ENCODE measurements at places on chromosomes 16 and 17.

DNA sequence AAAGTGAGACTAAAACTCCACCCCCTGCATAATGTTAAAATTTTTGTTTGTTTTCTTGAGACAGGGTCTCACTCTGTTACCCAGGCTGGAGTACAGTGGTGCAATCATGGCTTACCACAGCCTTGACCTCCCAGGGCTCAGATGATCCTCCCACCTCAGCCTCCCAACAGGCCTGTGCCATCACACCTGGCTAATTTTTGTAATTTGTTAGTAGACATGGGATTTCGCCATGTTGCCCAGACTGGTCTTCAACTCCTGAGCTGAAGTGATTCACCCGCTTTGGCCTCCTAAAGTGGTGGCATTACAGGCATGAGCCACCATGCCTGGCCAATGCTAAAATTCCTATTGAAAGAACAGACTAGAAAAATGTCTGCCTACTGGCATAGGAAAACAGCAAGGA is 103.8 kb downstream of the TRIM37 start:
- DNase-seq: no peak

- DNase-seq: no peak
Measured at GRCh38 chr16:65392806-65393565, 271.1 kb upstream of the CDH11 start.

GRCh38 chr16:56874800-56875199 is 9.8 kb downstream of the SLC12A3 start:
- no peak for DNase-seq

- no peak for DNase-seq
Measured at GRCh38 chr16:55658898-55659420, 3.2 kb downstream of the SLC6A2 start.

- DNase-seq: no peak
Measured at GRCh38 chr17:70875729-70876310, 706.5 kb downstream of the KCNJ2 start.

- no peak for DNase-seq
Measured at GRCh38 chr17:67531291-67531690, 154.2 kb downstream of the PITPNC1 start.

DNA sequence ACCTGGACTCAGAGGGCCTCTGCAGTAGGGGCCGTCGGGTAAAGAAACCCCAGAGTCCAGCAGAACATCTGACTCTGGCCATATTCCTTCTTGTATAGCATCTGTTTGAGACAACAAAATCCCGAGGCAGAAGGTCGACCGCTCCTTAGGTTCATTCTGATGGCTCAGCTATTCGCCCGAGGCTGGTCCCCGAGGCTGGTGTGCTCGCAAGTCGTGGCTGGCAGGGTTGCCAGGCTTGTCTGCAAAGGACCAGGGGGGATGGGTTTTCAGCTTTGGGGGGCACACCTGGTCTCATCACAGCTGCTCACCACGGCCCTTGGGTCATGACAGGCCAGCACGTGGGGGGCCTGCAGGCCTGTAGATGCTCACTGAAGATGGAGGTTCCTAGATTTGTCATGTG is 119.1 kb downstream of the BANP start:
- DNase-seq: no peak

DNA sequence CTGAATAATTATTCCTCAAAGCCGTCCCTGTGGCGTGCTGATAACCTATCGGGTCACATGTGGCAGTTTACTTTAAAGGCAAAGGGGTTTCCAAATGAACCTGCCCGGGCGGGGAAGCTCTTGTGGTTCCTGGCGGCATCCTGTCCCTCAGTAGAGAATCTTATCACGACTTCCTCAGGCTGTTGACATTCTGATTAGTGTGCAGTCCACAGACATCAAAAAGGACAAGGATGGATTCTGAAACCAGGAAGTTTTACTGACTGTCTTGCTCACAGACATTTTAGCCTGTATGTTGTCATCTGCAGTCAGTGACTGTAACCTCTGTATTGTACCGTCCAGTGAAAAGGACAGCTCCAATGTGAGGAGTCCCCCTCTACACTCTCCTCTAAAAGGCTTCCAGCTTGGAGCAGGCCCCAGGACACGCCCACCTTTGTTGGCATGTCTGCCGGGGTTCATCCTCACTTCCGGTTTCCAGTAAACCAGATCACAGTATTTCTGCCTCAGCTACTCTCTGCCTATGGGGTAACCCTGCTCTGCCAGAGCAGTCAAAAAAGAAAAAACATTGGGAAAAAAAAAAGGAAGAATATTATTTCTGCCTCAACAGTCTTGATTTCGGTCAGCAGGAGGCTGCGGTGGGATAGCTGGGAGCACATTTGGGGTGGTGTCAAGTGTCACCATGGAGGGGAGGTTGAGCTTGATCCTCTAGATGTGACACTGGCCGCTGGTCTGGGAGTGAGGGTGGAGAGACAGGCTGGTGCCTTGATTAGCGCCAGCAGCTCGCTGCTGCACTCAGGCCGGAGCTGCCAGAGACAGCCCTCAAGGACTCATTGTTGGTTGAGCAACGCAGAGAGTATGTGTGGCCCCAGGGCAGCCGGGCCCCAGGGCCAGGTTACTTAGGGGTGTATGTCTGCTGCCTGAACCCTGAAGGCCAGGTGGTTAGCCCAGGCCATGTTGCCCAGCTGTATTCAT is 89.0 kb upstream of the DNAH17 start:
- DNase-seq: no peak

GRCh38 chr17:43463241-43463640 is 20.5 kb upstream of the DHX8 start:
- DNase-seq: no peak

GRCh38 chr16:21523411-21524067 is 75.8 kb upstream of the METTL9 start:
- no peak for DNase-seq

- DNase-seq: no peak
Measured at GRCh38 chr17:43431714-43432523, 33.1 kb downstream of the ARL4D start.

- DNase-seq: no peak
Measured at GRCh38 chr16:17776465-17776864, 305.7 kb upstream of the XYLT1 start.

DNA sequence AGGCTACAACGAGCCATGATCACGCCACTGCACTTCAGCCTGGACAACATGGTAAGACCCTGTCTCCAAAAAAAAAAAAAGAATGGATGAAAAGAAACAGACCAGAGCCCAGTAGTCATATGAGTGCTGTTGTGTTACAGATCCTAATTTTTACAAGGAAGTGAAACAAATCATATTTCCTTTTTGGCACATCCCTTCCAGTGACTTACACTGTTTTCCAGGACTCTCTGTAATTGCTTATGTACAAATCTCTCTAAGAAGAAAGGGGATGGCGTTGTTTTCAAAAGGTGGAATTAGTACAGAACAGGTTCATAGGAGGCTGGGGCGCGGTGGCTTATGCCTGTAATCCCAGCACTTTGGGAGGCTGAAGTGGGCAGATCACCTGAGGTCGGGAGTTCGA is 19.8 kb upstream of the ZNF594 start:
- no peak for DNase-seq

GRCh38 chr17:74452033-74452840 is 14.2 kb upstream of the CD300A start:
- DNase-seq: no peak

DNA sequence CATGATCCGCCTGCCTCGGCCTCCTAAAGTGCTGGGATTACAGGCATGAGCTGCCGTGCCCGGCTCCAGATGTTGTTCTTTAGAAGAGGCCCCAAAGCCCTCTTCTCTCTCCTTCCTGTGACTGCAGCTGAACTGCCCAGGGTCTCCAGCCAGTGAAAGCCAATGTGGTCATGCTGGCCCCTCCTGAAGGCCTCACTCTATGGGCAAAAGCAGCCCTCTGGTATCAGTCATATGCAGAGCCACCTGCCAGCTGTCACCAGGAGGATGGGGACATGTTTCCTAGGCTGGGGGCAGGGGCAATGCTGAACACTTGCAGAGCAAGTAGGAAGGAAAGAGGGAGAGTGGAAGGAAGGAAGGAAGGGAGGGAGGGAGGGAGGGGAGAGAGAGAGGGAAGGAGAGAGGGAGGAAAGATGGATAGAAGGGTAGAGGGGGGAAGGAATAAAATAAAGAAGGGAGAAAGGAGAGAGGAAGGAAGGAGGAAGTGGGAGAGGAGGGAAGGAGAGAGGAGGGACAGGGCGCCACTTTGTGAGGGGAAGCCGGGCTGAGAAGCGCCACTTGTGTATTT is 36.0 kb downstream of the SOCS3 start:
- no peak for DNase-seq

GRCh38 chr17:48613862-48614694 is 1.0 kb downstream of the HOXB8 start:
- DNase-seq: no peak

GRCh38 chr17:71313866-71314265 is 807.0 kb upstream of the SOX9 start:
- DNase-seq: no peak

- DNase-seq: no peak
Measured at GRCh38 chr16:60792437-60792836, 1243.8 kb downstream of the CDH8 start.

DNA sequence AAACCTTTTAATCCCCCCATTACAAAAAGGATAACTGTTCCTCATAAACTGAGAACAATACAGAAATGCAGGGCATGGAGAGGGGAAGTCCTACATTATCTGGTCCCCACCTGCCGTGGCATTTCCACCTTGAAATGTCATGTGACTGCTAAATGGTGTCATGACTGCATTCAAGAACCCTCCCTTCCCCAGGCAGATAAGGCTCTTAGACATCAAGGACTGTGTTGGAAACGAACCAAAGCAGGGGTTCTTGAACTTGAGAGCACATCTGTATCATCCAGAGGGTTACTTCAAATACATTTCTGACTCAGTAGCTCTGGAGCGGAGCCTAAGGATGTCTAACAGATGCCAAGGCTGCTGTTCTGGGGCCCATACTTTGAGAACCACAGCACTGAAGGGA is 18.4 kb downstream of the CMTM3 start:
- DNase-seq: no peak

DNA sequence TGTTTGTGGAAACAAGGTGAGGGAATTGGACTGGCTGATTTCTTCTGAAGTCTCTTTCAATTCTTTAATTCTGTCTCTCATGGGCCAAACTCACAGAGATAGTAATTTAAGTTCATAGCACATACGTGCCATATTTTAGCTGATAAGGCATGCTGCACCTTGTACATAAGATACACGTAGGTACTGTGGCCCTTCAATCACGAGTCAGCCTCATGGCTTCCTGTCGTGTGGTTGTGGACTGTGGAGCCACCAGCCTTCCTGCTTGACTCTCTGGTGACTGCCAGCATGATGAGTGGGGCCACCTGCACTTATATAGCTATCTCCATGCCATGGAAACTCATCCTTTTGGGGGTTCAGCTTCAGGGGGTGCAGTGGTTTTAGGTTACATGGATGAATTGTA is 25.1 kb downstream of the KSR1 start:
- DNase-seq: no peak

DNA sequence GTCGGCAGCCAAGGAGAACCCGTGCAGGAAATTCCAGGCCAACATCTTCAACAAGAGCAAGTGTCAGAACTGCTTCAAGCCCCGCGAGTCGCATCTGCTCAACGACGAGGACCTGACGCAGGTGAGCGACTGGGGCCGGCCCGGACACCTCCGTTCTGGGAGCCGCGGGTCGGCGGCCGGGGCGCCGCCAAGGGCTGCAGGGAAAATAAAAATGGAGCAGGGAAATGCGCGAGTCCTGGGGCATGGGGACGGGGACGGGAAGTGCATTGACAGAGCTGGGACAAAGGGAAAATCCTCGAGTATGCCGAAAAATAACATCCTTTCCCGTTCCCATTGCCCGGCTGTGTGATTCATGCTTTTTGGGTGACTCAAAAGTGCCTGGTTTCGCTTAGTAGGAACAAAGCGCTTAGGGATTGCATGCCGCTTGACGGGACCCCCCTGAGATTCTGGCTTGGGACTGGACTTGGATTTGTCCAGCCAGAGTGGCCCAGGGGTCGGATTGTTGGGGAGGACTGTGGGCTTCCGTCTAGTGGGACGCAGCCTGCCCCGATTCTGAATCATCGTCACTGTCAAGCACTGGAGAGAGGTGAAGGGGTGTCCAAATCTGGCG is 699 bp downstream of the MPRIP start:
- DNase-seq: no peak

DNA sequence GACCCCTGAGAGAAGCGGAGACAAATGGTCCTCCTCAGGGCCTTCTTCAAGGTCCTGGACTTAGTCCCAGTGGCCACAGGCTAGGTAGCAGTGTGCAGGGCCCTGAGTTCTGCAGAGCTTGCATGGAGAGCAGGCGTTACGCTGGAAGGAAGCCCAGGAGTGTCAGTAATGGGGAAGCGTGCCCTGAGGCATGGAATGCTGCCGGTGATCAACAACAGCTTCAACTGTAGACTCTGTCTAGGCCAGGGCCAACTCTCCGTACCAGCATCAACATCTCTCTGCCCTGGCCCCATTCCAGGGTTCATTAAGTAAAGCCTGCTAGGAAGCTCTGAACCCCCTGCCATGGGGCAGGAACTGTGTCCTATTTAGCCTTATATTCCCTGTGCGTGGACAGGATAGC is 568 bp upstream of the TNK1 start:
- no peak for DNase-seq

GRCh38 chr17:48630925-48631692 is 5.0 kb upstream of the HOXB9 start:
- no peak for DNase-seq

DNA sequence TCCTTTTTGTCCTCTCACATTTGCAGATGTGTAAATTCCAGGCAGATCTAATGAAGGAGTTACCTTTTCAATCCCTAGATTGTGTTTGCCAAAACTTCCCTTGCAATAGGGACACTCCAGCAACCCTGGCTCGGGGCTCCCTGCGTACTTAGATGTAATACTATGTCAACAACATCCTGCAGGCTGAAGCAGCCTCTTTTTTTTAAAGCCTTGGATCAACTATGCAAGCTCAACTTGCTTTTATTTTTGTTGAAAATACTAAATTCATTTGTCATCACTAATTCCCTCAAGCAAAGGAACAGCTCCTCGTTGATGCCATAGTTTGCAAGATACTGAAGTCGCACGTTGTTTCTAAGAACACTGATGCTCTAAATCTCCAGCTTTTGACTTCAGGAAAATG is 59.1 kb downstream of the GRIN2A start:
- DNase-seq: no peak

GRCh38 chr16:26993963-26994362 is 72.8 kb upstream of the C16orf82 start:
- DNase-seq: no peak

DNA sequence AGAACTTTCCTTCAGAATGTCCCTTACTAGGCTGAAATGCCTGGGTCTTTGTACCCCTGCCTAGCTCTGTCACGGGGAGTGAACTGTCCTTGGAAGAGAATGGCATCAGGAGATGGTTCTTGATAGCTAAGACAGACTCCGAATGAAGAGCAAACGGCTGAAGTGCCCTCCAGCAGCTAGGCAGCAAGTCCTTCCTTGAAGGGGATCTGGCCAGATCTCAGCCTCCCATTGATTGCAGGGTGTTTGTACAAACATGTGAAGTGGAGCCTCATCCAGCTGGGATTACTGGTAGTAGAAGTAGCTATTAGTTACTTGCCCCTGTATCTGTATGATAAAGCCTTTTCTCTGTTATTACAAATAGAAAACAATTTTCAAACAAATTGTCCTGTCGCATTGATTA is 30.9 kb downstream of the LRRC36 start:
- DNase-seq: no peak

GRCh38 chr16:84502075-84502474 is 2.4 kb downstream of the MEAK7 start:
- no peak for DNase-seq

Measured in stimulated activated CD8-positive, alpha-beta memory T cell treated with anti-CD3 and anti-CD28 coated beads, Interleukin-15, amount 100 ng/mL, for 4 hours (primary cell).